Stimulated activated CD4-positive, alpha-beta T cell treated with anti-CD3 and anti-CD28 coated beads, Interleukin-1b, Interleukin-23, amount 100 ng/mL, for 4 hours (primary cell): ENCODE measurements at places on chromosomes 13 and 19.
A peak's percentile ranks its signal among the peaks of the same experiment; 100 is the strongest.

- no peak for DNase-seq
These were observed 24.8 kb upstream of the NAXD start for GRCh38 chr13:110590577-110590976.

DNA sequence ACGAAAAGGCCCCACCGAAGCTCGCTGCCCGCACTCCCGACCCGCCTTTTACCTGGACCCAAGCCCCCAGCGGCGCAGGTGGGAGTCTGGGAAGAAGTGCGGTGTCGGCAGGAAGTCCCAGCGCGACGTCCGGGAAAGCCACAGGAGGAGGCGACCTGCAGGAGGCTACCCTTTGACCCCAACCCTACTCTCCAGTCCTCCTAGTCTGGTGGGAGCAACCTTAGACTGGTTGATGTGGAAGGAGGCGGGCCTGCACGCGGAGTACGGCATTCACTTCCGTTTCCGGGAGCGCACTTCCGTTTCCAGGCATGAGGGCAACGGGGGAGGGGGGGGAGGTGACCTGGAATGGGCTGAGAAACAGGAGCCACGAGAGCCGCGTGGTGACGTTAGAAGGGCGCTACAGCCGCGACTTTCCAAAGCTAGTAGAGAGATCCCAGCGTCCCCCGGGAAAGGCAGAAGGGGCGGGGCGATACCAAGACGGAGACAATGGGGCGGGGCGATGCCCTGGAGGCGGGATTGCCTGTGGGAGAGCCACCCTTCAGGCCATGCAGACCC is 28.5 kb downstream of the ZNF266 start:
- DNase-seq = peak; percentile 48

GRCh38 chr13:41017159-41017558 is 2.0 kb downstream of the ELF1 start:
- no peak for DNase-seq

- DNase-seq = no peak
These were observed 1.2 kb downstream of the ZNF347 start for GRCh38 chr19:53157626-53158025.

- no peak for DNase-seq
These were observed at the start of gene EPS8L1 for GRCh38 chr19:55075371-55075998. Gene EPS8L1, plus strand, starts transcription at chr19:55075869. Its CDS starts 576 bp downstream, at chr19:55076445.

- no peak for DNase-seq
These were observed 19.9 kb downstream of the TMED1 start for GRCh38 chr19:10815969-10816644.

DNA sequence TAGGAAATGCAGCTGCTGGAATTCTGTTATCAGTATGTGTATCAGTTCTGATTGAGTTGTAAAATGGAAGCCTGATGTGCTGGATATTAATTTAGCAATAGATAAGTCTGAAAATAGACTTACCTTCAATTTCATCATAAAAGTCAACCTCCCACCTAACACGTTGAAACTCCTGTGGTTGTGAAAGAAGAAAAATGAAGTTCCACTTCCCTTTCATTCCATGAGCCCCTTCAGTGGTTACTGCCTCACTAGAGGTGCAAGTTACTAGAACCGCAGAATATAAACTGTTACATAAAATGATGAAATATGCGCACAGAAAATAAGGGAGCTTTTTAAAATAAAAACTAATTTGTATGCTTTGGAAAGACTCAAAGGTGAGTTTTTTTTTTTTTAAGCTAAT is 249.2 kb downstream of the SHISA2 start:
- no peak for DNase-seq

GRCh38 chr13:53408847-53409568 is 380.4 kb downstream of the OLFM4 start:
- DNase-seq = no peak

GRCh38 chr19:57103573-57104277 is 16.1 kb upstream of the USP29 start:
- peak; percentile 26 for DNase-seq

- no peak for DNase-seq
These were observed 1647.6 kb upstream of the SPRY2 start for GRCh38 chr13:81988567-81988966.

DNA sequence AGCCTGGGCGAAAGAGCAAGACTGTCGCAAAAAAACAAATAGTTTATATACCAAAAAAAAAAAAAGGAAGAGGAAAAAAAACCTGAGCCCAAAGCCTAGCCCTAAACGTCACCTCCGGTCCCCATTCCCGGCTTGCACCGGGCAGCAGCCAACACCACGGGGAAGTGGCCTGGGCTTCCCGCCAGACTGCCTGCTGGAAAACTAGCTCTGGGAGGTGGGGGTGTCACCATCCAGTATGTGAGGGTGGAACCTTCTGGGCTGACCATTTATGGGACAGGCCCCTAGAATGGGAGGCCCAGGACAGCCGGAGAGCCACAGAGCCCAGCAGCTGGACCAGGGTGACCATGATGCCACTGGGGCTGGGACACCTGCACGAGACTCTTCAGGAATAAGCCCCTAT is 37.3 kb downstream of the IL12RB1 start:
- DNase-seq = no peak

- DNase-seq = no peak
These were observed 109.8 kb downstream of the CACNA1A start for GRCh38 chr19:13396250-13397080.

- no peak for DNase-seq
These were observed 657.8 kb downstream of the SLITRK6 start for GRCh38 chr13:85141401-85141800.

- DNase-seq = no peak
These were observed 3.2 kb upstream of the MYCBP2 start for GRCh38 chr13:77329911-77330584.

GRCh38 chr13:104701591-104701990 is 1635.4 kb upstream of the SLC10A2 start:
- no peak for DNase-seq

DNA sequence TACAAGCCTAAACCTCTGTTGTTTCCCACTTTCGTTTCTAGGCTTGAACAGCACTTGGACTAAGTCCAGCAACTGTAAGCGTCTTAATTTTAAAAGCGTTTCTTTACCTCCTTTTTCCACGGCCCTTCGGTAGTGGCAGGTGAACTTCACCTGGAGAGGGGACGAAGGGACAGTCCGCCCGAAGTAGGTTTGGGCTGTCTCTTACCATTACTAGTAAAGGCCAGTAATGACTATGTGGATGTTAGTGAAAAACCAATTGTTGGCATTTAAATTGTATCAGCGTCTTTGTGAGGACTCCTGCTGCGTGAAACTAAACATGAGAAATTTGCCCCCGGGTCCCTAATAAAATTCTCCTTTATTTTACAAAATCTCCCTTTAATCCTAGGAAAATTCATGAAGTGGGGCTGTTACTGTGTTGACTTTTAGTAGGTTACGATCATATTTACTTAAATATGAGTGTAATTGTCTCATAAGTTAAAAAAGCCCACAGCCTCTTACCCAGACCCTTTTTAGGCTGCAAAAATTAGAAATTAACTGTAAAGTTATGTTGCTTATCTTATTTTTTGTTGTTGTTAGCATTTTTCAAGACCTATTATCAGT is 983 bp downstream of the ITM2B start:
- no peak for DNase-seq
